Cortex of kidney (tissue), 1 donor: ENCODE measurements at places on chromosomes 2 and 18.

DNA sequence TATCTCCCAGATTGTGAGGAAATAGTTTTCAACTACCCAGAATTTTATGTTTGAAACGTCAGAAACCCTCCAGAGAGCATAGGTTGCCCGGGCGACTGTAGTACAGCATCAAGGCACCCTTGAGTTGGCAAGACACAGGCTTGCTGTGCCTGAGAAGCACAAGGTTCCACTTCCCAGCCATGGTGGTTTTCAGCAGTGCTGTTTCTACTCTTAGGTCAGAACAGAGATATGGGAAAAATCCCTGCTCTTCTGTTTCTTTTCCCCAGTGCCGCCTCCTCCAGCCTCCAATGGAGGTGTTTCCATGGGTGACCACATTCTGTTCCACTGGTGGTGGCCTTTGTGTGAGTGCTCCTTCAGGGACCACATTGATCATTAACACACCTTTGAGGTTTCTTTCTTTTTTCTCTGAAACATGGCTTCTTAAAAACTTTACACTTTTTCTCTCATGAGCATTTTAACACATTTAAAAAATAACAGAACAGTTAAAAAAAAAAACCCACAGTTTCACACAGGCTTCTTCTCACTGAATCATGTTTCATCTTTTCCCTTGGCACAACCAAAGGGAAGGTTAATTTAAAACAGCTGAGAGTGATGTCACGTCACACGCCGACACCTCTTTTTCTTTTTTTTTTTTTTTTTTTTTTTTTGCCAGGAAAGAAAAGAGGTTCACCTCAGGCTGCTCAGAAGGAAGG is 229.3 kb upstream of the HDAC4 start:
- no peak for DNase-seq

GRCh38 chr2:168519534-168520308 is 63.6 kb downstream of the CERS6 start:
- DNase-seq = no peak

DNA sequence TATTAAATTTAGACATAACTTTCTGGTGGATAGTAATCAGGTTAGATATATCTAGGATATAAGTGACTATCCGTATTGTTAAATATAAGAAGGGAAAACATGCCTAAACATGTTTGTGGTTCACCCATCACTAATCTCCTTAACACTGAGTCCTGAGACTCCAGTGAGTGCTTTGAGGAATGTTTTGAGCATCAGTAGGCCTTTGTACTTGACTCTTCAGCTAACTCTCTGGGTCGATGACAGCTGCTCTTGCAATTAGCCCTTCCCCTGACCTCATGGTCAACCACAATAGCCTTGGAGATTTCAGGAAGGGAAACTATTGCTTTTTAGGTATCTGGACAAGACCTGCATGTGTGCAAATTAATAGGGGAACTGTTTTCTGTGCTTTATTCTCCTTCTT is 716.8 kb downstream of the EPHA4 start:
- no peak for DNase-seq

DNA sequence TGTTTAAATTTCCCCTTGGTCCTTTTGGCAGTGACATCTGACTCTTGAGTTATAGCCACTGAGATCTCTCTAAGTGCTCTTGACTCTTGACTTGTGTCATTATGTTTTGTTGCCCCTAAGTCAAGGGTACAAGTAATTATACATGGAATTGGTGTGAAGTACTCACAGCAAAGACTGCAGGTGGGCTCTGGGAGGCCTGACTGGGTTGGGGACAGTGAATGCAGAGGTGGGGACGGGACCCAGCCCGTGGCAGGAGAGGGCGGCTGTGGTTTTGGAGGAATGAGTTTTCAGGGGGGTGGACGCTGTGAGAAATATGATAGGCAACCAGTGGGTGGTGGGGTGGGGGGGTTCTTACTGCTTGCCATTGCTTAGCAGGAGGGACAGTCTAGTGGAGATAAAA is 97.8 kb downstream of the NCK2 start:
- no peak for DNase-seq

GRCh38 chr2:237429753-237430152 is 15.8 kb upstream of the COL6A3 start:
- no peak for DNase-seq

- no peak for DNase-seq
These were observed 672.2 kb downstream of the BCL11A start for GRCh38 chr2:59881218-59881617.

DNA sequence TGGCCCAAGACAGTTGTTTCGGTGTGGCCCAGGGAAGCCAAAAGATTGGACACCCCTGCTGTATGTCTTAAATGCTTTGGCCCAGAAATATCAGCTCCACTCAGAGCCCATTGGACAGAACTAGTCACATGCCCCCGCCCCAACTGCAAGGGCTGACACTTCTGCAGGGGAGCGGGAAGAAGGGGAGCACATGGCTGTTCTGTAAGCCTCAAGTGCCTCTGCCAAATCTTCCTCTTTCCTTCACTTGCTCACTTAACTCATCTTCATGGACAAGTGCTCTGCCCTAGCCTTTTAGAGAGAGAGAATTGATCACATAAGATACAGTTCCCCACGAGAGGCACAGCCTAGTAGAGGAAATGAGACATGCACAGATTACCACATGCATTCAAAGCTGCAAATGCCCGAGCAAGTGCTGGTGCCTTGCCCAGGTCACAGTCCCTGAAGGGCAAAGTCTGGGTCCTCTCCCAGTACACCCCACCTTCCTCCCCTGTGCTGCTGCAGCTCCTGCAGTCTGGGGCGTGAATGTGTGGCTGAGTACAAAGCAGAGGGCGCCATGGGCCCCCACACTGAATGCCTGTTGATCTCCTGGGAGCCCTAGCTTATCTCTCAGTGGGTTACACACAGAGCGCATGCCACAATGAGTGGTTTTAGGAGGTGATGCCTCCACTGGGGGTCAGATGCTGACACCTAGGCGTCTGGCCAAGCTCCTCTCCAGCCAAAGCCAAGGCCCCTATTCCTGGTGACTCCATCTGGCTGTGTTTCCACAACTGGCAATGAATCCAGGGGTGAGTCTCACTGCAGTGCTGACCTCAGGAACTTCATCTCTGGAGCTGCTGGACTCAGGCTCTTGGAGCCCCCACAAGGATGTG is 135.3 kb downstream of the CTIF start:
- no peak for DNase-seq

GRCh38 chr18:70645971-70646370 is 357.1 kb downstream of the SOCS6 start:
- no peak for DNase-seq

DNA sequence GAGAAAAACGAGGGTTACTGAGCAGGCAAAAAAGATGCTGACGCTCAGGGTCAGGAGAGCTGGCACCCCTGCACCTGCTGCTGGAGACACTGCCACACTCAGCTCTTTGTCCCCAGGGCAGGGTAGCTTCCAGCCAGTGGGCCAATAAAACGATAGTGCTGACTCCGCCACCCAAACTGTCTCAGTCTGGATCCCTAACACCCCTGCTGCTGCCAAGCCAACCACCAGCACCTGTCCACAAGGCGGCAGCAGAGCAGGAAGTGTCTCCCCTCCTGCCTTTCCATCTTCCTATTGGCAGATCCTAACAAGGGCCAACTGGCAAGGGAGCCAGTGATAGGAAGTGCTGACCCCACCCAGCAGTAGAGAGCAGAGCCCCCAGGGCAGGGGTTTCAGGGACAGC is 531.5 kb upstream of the SALL3 start:
- no peak for DNase-seq

DNA sequence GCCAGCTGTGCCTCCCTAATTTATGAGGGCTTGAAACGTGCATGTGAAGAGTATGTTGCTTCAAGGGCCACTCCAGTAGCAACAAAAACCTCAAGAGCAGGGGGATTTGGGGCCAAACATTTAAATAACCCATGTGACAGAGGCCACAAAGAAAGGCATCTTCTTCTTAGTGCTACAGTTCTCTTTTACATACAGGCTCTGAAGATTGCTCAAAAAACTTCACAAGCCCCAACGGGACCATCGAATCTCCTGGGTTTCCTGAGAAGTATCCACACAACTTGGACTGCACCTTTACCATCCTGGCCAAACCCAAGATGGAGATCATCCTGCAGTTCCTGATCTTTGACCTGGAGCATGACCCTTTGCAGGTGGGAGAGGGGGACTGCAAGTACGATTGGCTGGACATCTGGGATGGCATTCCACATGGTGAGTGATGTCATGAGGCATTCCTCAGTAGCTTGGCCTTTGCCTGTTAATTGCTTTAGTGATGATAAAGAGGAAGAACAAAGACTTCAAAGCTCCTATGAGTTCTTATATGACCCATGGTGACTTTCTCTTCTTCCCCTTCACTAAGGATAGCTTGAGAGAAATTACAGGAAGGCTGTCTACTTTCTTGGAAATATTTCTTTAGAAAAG is 40.1 kb downstream of the NRP2 start:
- DNase-seq = no peak

DNA sequence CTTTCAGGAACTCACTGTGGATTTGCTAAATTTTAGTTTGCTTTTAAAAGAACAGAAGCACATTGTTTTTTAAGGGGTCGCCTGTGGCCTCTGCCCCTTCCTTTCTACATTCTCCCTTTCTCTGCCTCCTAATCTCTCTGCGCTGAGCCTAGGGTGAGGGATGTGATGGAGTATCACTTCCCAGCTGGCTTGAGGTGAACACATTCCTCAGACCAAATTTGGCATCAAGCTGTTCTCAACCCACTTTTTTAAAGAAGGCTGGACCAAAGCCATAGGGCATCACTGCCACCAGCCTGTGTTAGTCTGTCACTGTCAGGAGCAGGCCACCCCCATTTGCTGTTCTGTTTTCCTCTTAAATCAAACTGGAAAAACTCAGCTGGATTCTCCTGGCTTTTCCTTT is 27.4 kb downstream of the EIF4E2 start:
- DNase-seq = no peak

DNA sequence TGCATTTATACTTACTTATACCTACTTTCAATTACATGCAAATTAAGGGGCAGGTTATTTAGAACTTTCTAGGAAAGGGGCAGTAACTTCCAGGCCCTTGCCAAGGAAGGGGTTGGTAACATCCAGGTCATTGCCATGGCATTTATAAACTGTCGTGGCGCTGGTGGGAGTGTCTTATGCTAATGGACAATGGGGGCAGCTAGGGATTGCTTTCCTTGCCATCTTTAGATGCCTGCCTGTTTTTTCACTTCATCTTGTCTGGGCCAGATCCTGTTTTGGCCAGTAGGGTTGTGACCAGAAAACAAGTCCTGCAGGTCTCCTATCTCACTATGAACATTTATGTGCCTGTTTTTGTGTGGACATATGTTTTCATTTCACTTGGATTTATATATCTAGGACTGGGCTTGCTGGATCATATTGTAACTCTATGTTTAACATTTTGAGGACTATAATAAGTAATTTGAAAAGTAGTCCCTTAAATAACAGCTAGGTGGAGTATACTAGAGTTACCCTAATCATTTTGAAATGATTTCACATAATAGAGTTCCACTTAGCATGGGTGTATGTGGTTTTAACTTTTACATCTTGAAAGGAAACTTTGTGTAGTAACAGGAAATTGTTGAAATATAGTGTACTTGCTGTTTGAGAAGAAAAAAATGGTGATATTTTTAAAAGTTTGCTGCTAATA is 56.1 kb downstream of the LCLAT1 start:
- DNase-seq = no peak

DNA sequence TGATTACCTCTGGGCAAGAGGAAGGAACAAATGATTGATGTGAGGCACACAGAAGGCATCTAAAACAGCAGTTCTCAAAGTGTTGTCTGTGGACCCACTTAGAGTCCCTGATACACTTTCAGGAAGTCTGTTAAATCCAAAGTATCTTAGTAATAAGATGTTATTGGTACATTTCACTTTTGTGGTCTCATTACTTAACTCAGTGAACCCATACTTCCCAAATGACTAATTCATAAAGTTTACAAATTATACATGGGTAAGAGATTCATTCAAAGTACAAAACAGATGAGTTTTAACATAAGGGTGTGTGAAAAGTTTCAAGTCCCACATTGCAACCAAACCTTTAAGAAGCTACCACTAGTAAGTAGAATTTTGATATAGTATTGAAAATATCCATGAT is 440.5 kb downstream of the NUP35 start:
- no peak for DNase-seq

DNA sequence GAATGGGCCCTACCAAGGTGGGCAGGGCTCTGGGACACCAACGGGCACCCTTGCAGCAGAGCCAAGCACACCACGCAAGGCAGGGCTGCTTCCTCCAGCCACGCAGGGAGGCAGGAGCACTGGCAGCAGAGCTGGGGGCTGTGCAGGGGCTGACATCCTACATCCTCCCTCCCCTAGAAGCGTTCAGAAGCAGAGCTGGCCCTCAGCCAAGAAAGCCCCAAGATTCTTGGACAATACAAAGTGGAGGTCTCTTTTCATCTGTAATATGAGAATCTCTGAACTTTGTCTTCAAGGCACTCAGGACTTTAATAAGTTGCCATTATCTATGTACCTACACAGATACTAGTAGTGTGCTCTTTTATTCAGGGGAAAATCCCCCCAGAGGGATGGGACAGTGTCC is 128.1 kb upstream of the AGAP1 start:
- DNase-seq = no peak

GRCh38 chr2:9696731-9697130 is 65.9 kb upstream of the YWHAQ start:
- no peak for DNase-seq

GRCh38 chr18:8719192-8719591 is 13.8 kb downstream of the MTCL1 start:
- no peak for DNase-seq

DNA sequence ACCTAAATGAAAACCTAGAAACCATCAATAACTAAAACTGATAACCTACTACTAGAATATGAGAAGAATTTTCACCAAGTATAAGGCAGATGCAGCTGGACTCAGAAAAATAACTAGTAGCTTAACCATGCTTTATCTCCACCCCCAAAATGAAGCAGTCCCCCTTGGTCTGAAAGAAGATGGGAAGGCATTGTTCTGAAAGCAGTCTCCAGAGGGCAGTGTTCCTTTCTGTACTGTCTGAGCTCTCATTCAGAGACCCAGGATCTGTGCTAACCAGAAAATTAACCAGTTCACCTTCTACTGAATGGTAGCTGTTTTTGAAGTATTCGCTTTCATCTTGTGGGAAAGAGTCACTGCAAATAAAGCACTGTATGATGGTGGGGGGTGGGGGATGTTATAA is 273.0 kb downstream of the PDE11A start:
- no peak for DNase-seq

GRCh38 chr18:12060182-12060870 is 33.3 kb upstream of the ANKRD62 start:
- DNase-seq = no peak

DNA sequence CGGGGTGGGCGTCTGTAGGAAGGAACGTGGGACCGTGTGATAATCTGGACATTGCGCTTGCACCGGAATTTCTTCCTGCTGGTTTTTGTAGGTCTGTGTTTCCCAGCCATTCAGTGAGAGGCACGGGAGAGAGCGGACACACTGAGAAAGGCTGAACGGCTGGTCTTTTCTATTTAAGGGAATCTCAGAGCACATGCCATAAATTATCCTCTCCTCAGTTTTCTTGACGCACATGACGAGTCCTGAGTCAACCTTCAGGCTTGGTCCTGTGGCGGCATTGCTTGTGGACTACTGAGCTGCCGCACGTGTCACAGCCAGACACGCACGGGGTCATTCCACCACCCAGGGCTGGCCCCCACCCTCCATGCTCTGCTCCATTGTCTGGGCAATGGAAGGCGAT is 519.3 kb upstream of the ID2 start:
- no peak for DNase-seq

GRCh38 chr18:74316257-74317170 is 875 bp downstream of the C18orf63 start:
- no peak for DNase-seq

- DNase-seq = no peak
These were observed 973.7 kb upstream of the POU3F3 start for GRCh38 chr2:103880081-103880834.

- no peak for DNase-seq
These were observed 852.3 kb upstream of the CRIM1 start for GRCh38 chr2:35503311-35503710.

GRCh38 chr2:229330952-229331351 is 59.9 kb upstream of the PID1 start:
- DNase-seq = no peak
